ENCODE measurements at places on chromosomes 3 and 15.

- DNase-seq: no peak
Observed at GRCh38 chr3:127985216-127985615, 67.0 kb upstream of the SEC61A1 start.

DNA sequence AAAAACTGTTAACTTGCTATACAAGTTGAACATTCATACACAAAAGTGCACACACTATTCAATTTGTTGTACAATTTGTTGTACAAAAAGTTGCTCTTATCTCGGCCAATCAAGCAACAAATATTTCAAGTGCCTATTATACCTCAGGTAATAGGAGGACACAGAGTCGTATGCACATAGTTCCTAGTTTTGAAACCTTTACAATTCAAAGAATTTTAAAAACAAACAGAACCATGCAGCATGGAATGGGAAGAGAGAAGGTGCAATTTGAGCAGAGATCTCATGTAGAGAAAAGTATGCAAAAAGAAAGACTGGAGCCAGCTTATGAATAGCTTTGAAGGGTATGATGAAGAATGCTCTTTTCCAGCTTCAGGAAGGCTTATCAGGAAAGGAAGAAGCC is 46.5 kb upstream of the ARPP19 start:
- DNase-seq: no peak

- DNase-seq: no peak
Observed at GRCh38 chr3:107545680-107546120, 22.9 kb downstream of the BBX start.

GRCh38 chr15:44157679-44158078 is 37.4 kb downstream of the FRMD5 start:
- DNase-seq: peak; percentile 77

GRCh38 chr3:182954553-182955235 is 25.6 kb downstream of the DCUN1D1 start:
- no peak for DNase-seq

DNA sequence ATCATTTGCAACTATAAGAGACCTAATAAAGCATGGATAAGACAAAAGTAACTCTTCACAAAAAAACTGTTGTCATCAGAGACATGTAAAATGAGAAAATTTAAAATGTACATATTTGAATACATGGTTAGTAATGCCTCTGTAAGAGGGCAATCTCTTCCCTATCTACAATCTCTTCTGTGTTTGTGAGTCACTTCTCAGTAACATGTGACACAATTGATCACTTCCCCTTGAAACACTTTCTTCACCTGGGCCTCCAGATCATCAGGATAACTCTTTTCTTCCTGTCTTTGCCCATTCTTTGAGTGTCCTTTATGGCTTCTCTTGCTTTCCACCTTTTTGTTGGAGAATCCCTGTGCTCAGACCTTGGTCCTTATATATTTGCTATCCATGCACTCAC is 50.4 kb downstream of the TFDP2 start:
- DNase-seq: no peak

DNA sequence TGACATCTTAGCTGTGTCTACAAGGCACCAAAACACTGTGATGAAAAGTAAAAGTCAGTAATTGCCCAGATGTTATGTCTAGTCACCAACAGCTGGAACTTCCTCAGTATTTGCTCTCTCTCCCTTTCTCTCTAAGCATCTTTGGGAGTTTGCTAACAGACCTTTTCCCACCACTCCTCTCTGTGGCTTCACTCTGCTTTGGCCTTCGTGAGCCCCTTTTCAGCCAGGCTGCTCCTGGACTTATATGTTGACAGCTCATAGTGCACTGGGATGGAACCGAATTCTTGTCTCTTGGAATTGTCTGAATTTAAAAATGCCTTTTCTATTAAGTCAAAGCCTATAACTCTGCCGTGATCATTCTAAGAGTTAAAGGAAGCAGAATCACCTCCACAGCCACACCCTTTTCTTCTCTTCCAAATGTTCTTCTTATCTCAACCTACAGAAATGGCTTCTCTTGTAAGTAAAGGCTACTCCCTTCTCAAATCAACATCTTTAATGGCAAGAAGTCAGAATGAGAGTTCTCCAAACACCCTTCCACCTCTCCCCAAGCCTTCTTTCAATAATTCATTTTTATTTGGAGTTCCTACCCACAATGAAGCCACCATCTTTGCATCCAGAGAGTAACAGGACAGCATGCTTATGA is 17.2 kb upstream of the FOXP1 start:
- DNase-seq: no peak

DNA sequence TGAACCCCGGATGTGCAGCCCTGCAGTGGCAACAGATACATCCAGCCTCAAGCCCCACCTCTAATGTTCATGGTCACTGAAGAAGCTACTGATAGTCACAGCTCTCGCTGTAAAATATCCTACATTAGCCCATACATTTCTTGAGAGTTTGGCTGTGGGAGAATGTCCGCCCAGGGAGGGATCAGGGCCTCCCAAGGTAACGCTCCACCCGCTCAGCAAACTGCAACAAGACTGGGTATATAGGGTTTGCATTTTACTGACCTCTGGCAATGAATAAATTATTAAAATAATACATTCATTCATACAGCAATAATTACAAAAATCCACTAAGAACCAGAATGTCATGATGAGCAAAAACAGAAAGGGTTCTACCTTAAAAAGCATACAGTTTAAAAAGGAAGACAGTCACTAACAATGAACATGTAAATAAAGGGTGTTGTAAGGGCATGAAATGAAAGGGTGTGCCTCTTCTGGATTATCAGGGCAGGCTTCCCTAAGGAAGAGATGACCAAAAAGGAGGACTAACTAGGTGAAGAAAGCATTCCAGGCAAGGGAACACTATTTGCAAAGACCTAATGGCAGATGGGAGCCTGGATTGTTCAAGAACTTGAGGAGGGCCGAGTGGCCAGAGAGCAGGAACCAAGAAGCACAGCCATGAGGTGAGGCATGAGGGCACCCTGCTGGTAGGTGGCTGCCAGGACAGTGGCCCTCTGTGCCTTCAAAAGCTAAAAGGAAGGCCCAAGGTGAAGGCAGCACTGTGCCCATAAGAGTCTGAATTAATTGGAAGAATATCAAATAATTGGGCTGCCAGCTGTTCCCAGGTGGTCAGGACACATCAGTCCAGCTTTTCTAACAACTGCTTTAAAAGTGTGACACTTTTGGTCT is 28.1 kb upstream of the CTDSPL start:
- DNase-seq: no peak

GRCh38 chr3:13526626-13526949 is 22.3 kb upstream of the FBLN2 start:
- no peak for DNase-seq

DNA sequence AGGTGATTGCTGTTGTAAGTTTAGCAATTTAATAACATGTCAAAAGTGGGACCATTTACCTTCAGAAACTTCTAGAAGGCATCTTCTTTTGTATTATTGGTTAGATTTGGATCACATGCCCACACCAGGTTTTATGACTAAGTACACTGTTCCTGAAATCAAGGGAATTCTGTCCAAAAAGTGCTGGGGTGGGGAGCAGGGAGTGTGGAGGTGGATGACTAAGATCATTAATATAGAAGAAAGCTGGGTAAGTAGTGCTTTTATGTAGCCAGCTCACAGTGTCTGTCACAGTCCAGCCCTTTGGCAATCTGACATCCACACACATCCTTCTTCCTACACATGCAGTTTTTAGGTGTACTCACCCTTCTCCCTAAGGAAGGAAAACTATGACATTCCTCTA is 120.0 kb downstream of the TMCO5A start:
- DNase-seq: no peak

- no peak for DNase-seq
Observed at GRCh38 chr15:78046796-78047341, 30.6 kb downstream of the TBC1D2B start.

- DNase-seq: no peak
Observed at GRCh38 chr15:41437448-41437847, 20.6 kb downstream of the RTF1 start.

DNA sequence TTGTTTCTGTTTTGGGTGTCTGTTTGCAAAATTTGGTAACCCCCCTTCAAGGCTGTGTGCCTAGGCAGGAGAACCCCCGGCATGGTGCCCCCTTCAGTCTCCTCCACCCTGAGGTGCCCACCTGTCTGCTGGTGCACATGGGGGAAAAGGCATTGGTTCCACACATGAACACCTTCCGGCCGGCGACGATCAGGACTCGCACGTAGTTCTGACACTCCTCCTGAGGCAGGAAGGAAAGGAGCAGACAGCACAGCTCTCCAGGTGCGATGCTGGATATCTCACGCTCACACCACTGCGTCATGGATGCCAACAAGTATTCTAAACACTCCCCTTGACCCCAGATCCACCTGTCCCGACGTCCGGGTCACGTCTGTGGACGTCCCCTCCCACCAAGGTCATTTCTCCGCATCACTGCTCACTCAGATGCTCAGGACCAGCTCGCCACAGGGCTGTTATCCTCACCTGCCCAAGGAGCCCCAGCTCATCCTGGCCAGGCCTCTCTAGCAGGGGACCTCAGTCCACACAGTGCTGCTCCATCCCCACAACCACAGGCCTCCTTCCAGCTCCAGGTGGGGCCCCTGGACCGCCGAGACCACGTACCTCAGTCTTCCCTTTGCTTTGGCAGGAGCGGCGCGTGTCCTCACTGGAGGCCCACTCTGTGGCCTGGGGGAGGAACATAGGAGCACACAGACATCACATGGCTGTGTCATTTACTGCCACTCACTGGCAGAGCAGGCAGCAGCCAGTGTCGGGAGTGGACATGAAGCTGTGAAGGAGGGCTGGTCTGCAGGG is 99.0 kb downstream of the SEMA5B start:
- DNase-seq: no peak

DNA sequence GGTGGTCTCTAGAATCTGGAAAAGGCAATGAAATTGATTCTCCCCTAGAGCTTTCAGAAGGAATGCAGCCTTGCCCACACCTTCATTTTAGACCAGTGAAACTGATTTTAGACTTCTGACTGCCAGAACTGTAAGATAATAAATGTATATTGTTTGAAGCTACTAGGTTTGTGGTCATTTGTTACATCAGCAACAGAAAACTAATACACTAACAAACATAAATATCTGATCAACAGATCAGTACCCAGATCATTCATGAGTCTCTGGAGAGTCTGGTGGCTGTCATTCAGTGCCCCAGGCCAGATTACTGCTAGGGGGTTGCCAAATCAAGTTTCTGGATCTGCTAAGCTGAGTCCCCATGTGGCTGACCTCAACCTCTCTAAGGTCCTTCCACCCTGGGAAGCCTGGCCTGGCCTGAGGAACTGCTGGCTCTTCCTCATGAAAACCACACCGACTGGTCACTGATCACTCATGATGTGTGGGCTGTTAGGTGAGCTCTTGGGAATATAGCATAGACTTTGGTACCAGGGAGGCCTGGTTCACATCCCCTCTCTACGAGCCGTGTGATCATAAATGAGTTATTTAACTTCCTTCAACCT is 11.1 kb upstream of the LACTB start:
- no peak for DNase-seq

- no peak for DNase-seq
Observed at GRCh38 chr3:4688411-4688810, 195.3 kb downstream of the ITPR1 start.

DNA sequence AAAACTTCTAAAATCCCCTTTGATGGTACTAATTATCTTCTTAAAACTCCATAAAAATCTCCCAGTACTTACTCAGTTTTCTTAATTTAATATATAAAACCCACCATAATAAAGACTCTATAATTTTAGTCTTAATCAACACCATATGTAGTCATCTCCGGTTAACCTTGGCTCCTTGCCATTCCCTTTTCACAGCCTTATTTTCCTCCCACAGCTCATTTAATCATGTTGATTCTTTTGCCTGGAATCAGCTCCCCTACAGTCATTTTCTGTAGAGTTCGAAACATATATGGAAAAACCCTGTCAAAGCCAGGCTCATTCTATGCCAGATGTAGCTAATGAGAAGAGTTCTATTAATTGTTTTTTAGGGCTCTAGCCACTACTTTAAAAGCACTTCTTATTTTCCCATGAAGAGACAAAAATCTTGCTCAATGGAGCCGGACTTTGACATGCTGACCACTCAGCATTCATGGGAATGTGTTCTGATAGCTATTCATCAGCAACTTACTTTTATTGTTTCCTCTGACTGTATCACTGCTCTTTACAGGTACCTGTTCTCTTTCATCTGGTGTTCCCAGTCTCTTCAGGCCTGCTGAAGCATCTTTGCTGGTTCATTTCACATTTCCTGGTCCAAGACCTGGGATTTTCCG is 573.4 kb downstream of the NAALADL2 start:
- peak; percentile 89 for DNase-seq

- DNase-seq: no peak
Observed at GRCh38 chr15:86772369-86773059, 692.8 kb downstream of the AGBL1 start.

GRCh38 chr3:42262525-42262924 is 3.5 kb downstream of the CCK start:
- no peak for DNase-seq

- no peak for DNase-seq
Observed at GRCh38 chr3:69439643-69440270, 53.9 kb upstream of the FRMD4B start.

DNA sequence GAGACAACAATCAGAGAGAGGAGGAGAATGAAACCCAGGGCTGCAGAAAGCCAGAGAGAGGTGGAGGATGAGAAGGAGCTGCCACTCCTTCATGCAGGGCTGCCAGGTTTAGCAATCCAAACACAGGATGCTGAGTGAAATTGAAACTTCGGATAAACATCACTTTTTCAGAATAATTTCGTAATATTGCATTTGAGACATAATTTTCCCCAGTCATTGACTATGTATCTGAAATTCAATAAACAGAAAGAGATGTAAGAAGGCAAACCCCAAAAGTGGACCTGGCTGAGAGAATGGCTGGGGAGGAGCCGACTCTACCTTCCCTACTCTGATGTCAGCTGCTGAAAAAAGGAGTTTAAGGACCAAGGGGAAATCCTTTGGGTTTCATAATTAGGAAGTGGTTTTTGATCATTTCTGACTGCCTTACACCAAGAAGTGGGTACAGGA is 33.8 kb downstream of the SLC9A9 start:
- no peak for DNase-seq

DNA sequence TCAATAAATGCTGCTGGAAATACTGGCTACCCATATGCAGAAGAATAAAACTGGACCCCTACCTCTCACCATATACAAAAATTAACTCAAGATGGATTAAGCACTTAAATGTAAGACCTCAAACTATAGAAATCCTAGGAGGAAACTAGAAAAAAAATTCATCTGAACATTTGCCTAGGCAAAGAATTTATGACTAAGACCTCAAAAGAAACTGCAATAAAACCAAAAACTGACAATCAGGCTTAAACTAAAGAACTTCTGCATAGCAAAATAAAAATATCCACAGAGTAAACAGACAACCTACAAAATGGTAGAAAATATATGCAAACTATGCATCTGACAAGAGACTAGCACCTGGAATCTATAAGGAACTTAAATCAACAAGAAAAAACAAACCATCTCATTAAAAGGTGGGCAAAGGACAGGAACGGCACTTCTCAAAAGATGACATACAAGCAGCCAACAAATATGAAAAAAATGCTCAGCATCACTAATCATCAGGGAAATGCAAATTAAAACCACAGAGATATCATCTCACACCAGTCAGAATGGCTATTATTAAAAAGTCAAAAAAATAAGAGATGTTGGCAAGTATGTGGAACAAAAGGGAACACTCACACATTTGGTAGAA is 47.0 kb downstream of the MYO9A start:
- no peak for DNase-seq

GRCh38 chr15:67911727-67912126 is 71.9 kb upstream of the RNU6-1 start:
- no peak for DNase-seq

Measured in fibroblast of skin of left quadriceps (primary cell).